Frontal cortex (tissue), 4 donors: ENCODE measurements at places on chromosomes 4 and X. TPM values are rescaled to one million over a fixed set of nuclear protein-coding genes. Genes with fewer than 3 reads are reported as not detected.

The CASP6 gene
- total RNA-seq, result 22.4 TPM

The PPP2R2C gene
- total RNA-seq, result 46.9 TPM

The CTSO gene
- total RNA-seq, result 7.3 TPM

The GCNA gene
- total RNA-seq, result 2.0 TPM

The SYP gene
- total RNA-seq, result 151 TPM

The GPR78 gene
- under 0.01 TPM for total RNA-seq

The MXRA5 gene
- total RNA-seq, result 0.82 TPM

The LAS1L gene
- total RNA-seq, result 13.5 TPM

The PRSS12 gene
- total RNA-seq, result 24.9 TPM

The PCSK1N gene
- 53.8 TPM for total RNA-seq

The EDA2R gene
- 1.2 TPM for total RNA-seq

The SSX2B gene
- not detected for total RNA-seq

The RAI2 gene
- 2.9 TPM for total RNA-seq

The MTM1 gene
- 10.2 TPM for total RNA-seq

The HTN3 gene
- total RNA-seq, result not detected

The NLRP2B gene
- under 0.01 TPM for total RNA-seq

The SERTM2 gene
- under 0.01 TPM for total RNA-seq

The SSR4 gene
- total RNA-seq, result 84.4 TPM

The SATL1 gene
- 1.2 TPM for total RNA-seq

The VCX2 gene
- not detected for total RNA-seq

The TMEM150C gene
- total RNA-seq, result 74.2 TPM

The HCFC1 gene
- 9.4 TPM for total RNA-seq

The FAAH2 gene
- total RNA-seq, result 3.3 TPM

The CSAG2 gene
- total RNA-seq, result not detected

The SLC25A6 gene
- 139 TPM for total RNA-seq
